Activated CD4-positive, alpha-beta T cell treated with anti-CD3 and anti-CD28 coated beads, Interleukin-2, Interleukin-6, amounts not matched to agents 100 ng/mL and 50 ng/mL, durations not matched to agents 16 hours and 8 hours (primary cell): ENCODE measurements at places on chromosomes 12 and 14.

DNA sequence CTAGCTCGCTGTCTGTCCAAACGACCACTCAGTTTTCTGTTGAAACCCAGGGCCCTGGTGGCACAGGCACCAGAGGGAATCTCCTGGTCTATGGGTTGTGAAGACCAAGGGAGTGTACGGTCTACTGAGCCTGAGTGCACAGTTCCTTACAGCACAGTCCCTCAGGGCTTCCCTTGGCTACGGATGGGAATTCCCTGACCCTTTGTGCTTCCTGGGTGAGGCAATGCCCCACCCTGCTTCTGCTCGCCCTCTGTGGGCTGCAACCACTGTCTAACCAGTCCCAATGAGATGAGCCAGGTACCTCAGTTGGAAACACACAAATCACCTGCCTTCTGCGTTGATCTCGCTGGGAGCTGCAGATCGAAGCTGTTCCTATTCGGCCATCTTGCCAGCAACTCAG is 22.6 kb downstream of the GPHN start:
- no peak for DNase-seq

- DNase-seq = no peak
Observed at GRCh38 chr12:11916771-11917170, 154.0 kb upstream of the BCL2L14 start.

- DNase-seq = peak; percentile 4
Observed at GRCh38 chr12:26226629-26227360, 31.4 kb downstream of the SSPN start.

DNA sequence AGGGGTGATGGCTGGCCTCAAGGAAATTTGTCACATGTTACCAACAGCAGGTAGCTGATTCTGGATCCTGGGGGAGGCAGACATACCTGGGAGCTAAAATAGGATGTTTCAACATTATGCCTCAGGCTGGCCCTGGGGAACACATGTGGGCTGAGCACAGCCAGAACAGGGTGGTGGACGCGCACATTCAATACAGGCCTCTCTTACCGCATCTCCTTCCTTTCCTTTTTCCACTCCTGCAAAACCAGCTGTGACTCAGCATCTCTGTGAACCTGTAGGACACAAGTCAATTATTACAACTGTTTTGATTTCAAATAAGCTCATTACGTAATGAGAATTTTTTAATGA is 61.0 kb downstream of the NT5DC3 start:
- DNase-seq = no peak

DNA sequence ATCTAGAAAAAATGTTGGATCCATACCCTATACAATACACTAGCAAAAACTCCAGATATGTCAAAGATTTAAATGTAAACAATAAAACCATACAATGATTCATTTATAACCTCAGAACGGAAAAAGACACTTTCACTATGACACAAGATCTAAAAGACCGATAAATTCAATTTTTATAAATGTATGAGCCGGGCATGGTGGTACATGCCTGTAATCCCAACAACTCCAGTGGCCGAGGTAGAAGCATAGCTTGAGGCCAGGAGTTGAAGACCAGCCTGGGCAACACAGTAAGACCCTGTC is 2.5 kb upstream of the SOS2 start:
- peak; percentile 76 for DNase-seq

- DNase-seq = no peak
Observed at GRCh38 chr12:77592836-77593235, 237.9 kb upstream of the NAV3 start.

- DNase-seq = no peak
Observed at GRCh38 chr12:66661357-66661756, 17.5 kb downstream of the GRIP1 start.

GRCh38 chr12:40515041-40515816 is 177.0 kb upstream of the CNTN1 start:
- no peak for DNase-seq
